Activated T-cell treated with anti-CD3 and anti-CD28 coated beads for 4 hours (primary cell): ENCODE measurements at places on chromosomes 7 and 10.

DNA sequence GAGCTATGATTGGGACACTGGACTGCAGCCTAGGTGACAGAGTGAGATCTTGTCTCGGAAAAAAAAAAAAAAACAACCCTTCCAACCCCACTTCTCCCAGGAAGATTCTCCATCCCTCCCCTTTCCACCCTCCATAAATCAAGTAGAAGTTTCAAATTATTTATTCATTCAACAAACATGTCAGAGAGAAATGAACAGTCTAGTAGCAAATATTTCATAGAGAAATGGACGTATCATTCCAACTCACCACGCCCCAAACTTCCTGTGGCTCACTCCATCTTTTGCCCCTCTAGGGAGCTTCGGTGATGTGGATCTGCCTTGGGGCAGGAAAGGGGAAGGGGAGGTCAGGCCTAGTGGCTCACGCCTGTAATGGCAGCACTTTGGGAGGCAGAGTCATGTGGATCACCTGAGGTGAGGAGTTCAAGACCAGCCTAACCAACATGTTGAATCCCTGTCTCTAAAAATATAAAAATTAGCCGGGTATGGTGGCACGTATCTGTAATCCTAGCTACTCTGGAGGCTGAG is 638 bp upstream of the TRAPPC14 start:
- no peak for DNase-seq

DNA sequence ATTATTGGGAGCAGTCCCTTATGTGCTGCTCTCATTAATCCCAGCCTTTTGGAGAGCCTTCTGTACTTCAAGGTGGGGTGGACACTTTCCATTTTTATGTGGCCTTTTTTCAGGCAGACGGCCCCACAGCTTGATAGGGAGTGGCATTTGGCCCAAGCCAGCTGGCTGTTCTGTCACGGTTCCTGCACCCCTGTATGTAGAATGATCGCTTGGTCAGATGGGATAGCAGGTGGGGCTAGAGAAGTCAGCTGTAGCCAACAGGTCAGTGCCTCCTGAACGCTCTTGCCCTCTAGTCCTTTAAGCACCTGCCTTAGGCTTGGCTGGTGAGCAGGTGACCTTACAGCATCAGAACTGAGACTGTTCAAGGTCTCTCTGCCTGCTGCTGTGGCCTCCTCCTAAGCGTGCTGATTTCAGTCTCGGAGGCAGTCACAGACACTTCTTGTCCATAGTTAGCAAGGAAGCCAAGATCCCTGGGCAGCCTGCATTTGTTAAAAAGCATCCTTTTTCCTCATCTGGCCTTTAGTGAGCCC is 95.3 kb downstream of the LRRC4 start:
- DNase-seq: no peak

- no peak for DNase-seq
Observed at GRCh38 chr10:80894797-80895467, 357.2 kb downstream of the SH2D4B start.

DNA sequence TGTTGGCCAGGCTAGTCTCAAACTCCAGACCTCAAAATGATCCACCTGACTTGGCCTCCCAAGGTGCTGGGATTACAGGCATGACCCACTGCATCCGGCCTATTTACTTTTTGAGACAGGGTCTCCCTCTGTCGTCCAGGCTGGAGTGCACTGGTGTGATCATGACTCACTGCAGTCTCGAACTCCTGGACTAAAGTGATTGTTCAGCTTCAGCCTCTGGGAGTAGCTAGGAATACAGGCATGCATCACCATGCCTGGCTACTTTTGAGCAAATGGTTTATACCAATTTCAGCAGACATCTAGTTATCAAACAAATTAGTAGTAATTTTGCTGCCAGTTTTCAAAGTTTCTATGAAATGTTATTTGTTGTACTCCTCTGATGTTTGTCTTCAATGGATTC is 2.2 kb upstream of the WAC start:
- DNase-seq: no peak

DNA sequence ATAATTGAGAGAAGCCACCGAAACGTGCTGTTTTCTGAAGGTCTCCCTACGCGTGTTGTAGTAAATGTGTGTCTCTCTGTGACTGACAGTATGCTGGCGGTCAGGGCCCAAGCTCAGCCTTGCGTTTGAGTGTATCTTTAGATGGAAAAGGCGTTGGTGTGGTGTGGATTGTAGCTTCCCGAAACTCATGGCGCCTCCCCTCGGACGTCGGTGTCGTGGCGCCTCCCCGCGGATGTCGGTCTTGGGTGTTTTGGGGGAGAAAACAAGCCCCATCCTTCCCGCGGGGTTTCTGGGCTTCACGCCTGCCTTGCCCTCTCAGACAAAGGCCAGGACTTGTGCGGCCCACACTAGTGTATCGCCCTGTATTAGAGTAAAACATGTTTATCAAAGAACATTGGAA is 12.8 kb downstream of the SUN1 start:
- no peak for DNase-seq
